ENCODE measurements at places on chromosomes 7 and 10. TPM values are rescaled to one million over a fixed set of nuclear protein-coding genes. Genes with fewer than 3 reads are reported as not detected.

Gene LHFPL3
- 7.9 TPM for polyA plus RNA-seq

Gene CLRN3
- polyA plus RNA-seq, result 19.5 TPM

Gene CTAGE8
- 6.8 TPM for polyA plus RNA-seq

Gene SOSTDC1
- 61.2 TPM for polyA plus RNA-seq

Gene OPN1SW
- 1.5 TPM for polyA plus RNA-seq

Gene LDB3
- 1.1 TPM for polyA plus RNA-seq
